ENCODE measurements at places on chromosomes 3 and 15.

DNA sequence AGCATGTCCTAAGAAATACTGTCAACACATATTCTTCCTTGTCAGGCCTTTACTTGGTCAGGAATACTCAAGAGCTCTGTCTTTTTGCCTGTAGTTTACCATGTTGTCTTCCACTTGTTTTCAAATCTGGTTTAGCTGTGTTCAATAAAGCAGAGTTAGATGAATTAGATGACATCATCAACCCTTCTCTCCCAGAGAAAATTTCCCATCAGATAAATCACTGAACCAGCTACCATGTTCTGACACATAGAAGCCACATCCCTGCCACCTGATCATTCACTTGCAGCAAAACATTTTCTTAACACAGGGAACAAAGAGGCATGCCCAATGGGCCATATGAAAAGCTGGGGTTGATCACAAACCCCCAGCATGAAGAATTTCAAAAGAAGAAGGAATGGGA lies 42.1 kb downstream of the TERC start:
- no peak for DNase-seq

- no peak for DNase-seq
These were observed 85.2 kb downstream of the STRIT1 start for GRCh38 chr3:155208183-155208800.

DNA sequence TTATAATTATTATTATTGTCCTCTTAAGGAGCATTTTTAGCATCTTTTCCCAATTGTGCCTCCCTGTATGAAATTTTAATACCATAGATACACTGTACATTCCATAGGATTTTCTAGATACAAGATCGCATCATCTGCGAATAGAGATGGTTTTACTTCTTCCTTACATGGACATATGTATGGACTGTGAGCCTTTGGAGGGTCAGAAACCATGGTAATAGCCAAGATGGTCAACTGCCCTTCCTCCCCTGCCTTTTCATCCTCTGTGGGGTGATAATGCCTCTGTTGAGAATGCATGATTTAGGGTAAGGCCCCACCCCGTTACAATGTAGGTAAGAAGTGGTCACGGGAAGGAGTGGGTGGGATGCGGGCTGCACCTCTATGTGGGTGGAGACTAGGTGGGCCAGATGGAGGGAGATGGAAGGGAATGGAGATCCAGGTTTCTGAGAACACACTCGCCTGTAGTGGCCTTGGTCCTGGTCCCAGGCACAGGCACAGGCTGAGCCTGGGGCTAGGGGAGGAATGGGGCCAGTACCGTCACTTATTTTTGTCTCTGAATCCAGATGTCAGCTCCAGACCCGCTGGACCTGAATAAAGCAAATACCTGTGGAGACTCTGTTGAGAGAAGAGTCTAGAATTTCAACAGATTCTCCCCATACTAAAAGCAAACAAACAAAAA lies 31.7 kb downstream of the GOLGA6A start:
- DNase-seq = no peak

GRCh38 chr3:57673156-57673555 lies 19.7 kb downstream of the DENND6A start:
- DNase-seq = no peak

GRCh38 chr3:110686701-110687100 lies 384.9 kb upstream of the NECTIN3 start:
- no peak for DNase-seq

- no peak for DNase-seq
These were observed 255.3 kb upstream of the IL12A start for GRCh38 chr3:159733194-159733860.

- no peak for DNase-seq
These were observed 305.0 kb upstream of the C2CD4B start for GRCh38 chr15:62469874-62470688.

GRCh38 chr15:73212424-73212823 lies 156.3 kb downstream of the HCN4 start:
- DNase-seq = no peak

- DNase-seq = no peak
These were observed 252.7 kb upstream of the ZPLD1 start for GRCh38 chr3:102182162-102182561.

GRCh38 chr3:185046164-185046515 lies 106.7 kb downstream of the C3orf70 start:
- DNase-seq = no peak

GRCh38 chr3:16415911-16416476 lies 97.5 kb downstream of the RFTN1 start:
- no peak for DNase-seq

DNA sequence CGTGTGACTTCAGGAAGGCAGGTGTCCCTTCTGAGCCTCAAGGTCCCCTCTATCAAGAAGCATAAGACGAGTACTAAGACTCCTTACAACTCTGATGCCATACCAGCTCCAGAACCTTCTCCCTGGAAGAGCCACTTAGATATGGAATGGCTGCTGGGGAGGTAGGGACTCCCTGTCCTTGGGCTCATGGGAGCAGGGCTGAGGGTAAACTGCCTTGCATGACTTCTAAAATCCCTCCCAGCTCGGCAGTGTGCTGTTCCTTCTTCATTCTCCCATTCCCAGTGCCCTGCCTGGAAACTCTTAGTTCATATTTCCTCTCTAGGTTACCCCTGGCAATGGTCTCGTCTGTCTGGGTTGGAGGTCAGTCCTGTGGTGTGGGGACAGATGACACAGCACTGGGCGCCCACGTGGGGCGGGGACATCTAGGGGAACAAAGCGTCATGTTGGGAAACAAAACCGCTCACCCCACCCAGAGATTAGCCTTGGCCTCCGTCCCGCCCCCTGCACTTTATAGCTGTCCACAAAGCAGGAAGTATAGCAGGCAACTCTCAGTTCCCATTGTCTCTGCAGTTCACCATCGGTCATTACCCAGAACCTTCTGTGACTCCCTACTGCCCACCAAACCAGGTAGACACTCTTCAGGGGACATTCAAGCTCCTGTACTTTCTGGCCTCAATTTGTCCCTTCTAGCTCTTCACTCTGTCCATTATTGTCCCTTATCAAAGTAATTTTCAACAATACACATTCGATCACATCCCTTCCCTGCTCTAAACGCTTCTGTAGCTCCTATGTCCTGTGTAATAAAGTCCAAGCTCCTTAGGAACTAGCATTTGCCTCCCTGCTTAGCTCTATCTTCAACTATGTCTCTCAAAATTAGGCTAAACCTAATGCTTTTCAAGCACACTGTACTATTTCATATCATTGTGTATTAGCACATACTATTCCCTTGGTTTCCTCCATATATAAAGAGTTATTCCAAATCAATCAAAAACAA lies 73.8 kb downstream of the IQSEC1 start:
- no peak for DNase-seq

- no peak for DNase-seq
These were observed 13.0 kb downstream of the MRPL46 start for GRCh38 chr15:88454236-88454635.

DNA sequence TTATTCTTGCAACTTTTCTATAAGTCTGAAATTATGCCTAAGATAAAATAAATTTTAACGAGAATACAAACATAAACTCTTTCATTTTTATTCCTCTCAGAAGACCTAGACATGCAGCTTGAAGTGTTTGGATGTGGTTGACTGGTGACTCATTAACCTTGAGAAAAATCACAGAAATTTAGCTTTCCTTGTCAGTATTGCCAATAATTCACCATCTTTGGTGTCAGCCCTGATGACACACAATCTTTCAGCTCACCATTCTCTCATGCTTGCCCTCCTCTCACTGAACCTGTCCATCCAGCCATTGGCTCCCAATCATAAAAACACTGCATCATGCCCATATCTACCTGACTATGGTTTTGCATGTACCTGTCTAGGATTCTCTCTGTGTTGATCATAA lies 22.6 kb upstream of the TNFAIP8L3 start:
- DNase-seq = no peak

DNA sequence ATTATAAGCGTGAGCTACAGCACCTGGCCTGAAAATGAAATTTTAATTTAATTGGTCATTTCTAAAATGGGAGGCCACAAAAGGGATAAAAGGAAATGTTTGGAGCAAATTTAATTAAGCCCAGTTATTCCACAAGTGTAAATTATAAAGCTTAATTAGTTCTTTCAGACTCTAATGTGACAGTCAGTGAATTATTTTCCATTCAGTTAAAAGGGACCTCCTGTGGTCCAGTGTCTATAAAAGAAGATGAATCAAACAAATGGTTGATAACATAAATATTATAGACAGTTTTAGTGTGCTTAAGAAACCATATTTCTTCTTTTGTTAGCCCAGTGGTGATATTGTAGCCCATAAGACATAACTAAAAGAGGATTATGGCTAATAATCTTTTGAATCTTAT lies 66.4 kb downstream of the CNOT10 start:
- no peak for DNase-seq

DNA sequence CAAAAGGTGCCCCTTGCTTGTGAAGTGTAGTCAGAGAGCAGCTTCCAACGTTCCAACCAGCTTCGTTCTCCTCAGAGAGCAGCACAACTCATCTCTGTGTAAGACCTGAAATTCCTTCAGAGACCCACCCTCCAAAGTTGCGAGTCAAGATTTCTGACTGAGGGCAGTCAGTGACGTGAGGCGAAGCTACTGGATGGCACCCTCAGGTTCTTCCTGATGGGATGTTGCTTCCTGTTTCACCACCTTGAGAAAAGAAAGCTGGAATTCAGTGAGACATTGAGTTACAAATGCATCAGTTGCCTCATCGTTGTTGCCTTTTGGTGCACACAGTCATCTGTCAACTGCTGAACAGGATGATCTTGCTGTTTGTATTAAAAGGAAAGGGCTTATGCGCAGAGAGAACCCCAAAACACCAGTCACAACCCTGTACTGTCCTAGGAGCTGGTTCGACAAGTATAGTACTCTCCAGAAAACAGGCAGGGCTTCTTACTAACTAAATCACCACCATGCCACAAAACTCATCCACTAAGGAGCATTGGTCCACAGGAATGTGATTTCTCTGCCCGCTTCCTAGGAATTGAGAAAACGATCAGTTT lies at the start of gene CERS3:
TSS of gene CERS3 (minus strand) at position 118 of the 596 bp plus-strand sequence. CDS start 27,101 bp downstream, outside the sequence.
- DNase-seq = no peak

DNA sequence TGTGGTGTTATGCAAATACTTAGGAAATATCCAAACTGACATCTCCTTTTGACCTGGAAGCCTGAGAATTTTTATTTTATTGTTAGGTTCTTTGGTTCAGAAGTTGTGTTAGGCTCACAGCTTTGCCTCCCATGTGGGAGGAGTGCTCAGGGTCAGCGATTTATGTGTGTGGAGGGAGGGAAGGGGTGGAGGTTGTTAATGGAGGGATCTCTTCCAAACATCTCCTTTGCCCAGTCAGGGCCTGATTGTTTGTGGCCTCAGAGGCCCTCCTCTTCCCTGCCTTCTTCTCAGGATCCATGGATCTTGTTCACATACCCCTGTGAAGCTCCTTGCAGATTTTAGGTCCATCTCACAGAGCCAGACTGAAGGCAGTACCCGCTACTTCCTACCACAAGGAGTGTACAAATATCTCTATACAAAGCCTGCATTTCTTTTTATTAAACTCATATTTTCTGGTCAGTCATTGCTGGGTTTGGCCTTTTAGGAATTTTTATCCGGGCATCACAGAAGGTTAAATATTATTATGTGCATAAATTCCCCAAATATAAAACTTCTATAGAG lies 40.3 kb downstream of the BBX start:
- no peak for DNase-seq

DNA sequence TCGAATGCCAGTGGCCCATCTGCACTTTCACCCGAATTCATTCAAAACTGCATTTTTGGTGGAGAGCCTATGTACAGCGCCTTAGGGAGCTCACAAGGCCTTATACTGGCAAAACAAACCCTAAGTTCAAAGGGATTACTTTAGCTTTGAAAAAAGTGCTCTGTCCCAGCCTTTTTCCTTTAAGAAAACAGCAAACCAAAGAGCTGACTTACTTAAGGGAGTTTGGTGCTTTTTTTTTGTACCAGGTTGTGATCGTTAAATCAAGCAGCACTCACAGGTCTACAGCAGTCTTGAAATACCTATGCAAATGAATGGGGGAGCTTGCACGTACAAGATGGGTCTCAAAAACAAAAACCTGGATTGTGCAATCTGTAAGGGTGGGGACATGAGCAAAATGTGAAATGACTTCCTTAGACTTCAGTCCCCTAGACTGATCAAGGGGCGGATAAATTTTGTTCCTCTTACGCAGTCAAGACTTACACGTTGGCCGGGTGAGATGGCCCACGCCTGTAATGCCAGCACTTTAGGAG lies 11.6 kb upstream of the PIK3CB start:
- DNase-seq = no peak

DNA sequence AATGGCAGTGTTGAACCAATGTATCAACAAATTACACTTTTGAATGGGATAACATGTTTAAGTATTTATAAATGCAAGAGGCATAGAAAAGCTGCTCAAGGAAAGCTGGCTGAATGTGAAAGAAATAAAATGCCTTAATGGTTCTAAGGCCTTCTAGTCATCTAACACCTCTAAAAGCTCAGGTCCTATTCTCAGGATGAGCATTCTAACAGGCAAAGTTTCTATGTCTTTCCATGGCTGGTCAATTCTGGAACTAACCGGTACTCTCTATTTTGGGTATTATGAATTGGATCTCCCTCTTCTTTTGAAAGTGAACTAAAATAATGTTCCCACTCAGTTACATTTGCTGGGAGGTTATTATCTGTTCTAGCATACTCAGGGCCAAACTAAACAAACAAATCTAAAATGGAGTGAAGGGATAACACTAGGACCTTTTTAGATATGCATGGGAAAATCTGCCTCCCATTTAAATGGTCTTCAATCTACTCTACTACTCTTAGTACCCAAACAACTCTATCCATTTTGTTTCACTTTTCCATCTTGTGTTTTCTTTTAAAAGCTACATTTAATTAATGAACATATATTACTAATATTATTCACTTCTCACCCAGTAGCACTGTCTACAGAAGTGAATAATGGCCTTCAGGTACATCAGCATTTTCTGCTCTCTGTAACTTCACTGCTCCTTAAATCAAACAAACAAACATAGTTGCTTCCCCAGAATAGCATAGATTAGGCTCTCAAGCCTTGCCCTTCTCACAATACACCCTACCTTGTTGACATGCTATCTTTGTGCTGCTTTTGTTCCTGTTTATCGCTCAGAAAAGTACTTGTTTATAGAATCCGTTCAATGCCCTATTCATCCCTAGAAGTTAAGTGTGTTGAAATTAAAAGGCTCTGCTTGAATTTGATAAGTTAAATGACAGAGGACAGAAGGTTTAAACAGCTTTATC lies 46.4 kb downstream of the CBLB start:
- no peak for DNase-seq

DNA sequence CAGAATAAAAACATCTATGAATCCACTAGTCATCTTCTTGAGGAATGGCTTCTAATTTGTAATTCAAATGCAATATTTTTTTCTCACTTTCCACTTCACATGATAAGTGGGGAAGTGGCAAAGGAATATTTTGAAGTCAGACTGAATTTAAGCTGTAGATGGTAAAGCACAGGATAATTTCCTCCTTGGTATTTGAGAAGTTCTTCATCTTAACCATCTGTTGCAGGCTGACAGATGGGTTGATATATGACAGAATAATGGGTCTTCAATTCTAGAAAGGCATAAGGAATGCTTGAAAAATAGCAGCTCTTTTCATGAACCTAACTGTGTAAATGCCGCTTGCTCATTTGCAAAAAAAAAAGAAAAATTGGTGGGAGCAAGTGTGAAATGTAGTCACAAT lies 66.5 kb upstream of the SNTN start:
- DNase-seq = no peak

Data from cerebellar nuclear complex (tissue), 1 donor.